GM12892 (cell line): ENCODE measurements at places on chromosomes 5 and 9.

DNA sequence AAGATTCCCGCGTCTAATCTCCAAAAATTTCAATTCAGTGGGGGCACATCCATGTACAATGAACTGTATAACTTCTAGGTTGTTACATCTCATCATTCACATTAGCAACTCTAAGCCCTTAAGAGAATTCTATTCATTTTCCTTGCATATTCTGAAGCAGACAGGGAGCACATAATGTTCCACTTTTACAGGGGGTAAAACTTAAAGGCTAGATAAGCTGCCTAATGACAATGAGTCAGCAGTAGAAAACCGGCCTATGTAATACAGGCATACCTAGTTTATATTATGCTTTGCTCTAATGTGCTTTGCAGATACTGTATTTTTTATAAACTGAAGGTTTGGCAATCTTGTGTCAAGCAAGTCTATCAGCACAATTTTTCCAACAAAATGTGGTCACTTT, 40.4 kb downstream of the PTAR1 start:
- no peak for DNase-seq

GRCh38 chr9:91379426-91379825, 17.7 kb upstream of the AUH start:
- no peak for DNase-seq

GRCh38 chr5:12073426-12073825, 169.2 kb upstream of the CTNND2 start:
- no peak for DNase-seq

- DNase-seq = no peak
These were observed 25.2 kb downstream of the TMEM252 start for GRCh38 chr9:68515326-68516017.

DNA sequence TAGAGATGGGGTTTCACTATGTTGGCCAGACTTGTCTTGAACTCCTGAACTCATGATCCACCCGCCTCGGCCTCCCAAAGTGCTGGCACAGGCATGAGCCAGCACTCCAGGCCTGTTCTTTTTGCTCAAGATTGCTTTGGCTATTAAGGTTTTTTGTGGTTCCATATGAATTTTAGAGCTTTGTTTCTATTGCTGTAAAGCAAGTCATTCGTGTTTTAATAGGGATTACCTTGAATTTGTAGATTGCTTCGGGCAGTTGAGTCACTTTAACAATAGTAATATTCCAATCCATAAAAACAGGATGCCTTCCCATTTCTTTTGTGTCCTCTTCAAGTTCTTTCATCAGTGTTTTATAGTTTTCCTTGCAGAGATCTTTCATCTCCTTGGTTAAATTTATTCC, 22.1 kb downstream of the C6 start:
- no peak for DNase-seq

GRCh38 chr5:133309984-133310621, 258.3 kb downstream of the HSPA4 start:
- DNase-seq = no peak

- DNase-seq = no peak
These were observed 19.8 kb downstream of the EXOSC2 start for GRCh38 chr9:130713286-130713960.

DNA sequence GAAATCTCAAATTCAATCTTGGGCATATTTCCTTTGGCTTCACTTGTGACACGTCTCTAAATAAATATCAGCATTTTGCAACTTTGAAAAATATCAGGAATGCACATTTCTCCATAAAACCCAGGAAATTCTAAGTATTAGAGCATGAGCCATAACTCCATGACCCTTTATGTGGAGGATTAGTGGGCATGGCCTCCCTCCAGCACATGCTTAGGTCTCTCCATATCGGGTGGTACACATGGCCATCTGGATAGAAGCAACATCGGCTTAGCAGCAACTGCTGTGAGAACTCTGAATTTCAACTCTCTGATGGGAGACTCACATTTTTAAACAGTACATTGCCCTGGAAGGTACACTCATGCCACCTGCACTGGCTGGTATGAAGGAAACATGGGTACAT, 73.7 kb upstream of the EGFLAM start:
- no peak for DNase-seq

DNA sequence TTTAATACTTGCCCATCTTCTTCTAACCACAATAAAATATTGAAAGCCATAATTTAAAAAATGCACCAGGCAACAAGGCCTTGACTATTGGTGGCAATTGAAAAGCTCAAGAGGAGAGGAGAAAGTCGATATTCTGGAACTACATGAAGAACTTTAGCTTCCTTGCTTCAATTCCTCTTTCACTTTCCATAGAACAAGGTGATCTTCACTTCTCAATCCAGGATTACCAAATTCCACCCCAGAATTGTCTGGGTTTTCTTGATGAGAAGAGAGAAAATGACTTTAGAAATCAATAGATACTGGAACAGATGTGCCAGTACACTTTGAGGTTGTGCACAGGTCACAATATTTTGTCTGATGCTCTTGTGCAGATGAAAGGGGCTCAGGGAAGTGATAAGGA, 52.2 kb downstream of the PTCD2 start:
- DNase-seq = no peak

DNA sequence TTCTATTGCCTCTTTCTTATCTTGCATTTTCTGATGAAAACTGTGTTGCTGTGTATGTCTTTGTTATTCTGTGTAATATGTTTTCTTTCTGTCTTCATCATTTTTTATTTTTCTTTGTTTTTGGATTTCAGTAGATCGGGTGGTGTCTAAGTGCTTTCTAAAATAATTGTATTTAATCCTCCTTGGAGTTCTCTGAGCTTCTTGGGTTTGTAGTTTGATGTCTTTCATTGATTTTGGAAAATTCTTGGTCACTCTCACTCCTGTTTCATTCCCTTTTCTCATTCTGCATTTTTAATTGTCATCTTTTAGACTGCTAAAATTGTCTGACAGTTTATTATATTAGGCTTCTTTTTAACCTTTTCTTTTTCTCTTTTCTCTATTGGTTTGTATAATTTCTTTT, 560.5 kb downstream of the IRX1 start:
- DNase-seq = no peak

DNA sequence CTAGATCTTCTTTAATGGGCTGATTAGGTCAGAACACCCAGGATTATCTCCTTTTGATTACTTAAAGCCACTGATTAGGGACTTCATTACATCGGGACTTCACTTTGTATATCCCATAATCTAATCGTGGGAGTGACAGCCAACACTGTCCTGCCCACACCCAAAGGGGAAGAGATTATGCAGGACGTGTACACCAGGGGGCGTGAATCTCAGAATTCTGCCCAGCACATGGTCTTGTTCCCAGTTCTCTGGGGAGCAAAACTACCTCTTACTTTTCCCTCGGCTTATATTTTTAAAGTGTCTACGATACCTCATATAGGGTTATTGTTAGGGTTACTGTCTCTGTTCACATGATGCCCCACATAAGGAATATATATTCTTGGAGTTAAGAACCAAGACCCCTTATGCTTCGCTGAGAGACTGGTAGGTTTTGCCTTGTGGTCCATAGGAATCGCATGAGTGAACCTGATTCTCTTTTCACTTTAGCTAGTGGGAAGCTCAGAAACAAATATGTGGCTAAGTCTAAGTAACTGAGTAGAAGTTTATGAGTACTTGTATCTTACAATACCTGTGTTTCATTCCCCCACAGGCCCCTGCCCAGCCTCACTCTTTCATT, 192.7 kb downstream of the GNA14 start:
- no peak for DNase-seq

GRCh38 chr9:87717456-87717855, 8.5 kb upstream of the CTSL start:
- DNase-seq = no peak

- DNase-seq = no peak
These were observed 181.1 kb upstream of the RAD23B start for GRCh38 chr9:107102011-107102410.

GRCh38 chr9:113511856-113512761, 48.6 kb downstream of the RGS3 start:
- peak; percentile 58 for DNase-seq

DNA sequence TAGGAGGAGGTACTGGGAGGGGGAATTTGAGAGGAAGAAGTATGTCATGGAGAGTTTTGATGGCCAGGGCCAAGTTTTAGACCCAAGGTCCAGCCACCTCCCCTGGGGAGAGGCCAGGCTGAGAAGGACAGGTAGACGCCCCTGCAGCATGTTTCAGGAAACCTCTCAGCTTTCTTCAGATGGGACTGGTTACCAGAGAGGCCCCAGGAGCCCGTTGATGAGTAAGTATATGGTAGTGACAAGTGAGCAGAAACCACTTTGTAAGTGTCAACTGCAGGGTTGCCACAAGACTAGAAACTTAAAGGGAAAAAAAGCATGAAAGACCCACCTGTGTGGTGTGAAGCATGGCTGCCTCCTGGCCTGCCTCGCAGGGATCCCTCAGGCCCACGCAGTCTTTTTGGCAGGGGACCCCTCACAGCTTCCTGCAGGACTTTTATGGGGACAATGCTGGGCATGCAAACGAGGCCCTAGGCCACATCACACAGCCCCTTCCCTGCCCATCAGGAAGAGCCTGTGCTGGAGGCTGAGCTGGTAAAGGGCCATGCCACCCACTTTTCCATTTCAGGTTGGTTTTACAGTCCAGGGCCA, 255.9 kb downstream of the FSTL4 start:
- DNase-seq = no peak

GRCh38 chr5:120386981-120387380, 77.1 kb upstream of the PRR16 start:
- no peak for DNase-seq

DNA sequence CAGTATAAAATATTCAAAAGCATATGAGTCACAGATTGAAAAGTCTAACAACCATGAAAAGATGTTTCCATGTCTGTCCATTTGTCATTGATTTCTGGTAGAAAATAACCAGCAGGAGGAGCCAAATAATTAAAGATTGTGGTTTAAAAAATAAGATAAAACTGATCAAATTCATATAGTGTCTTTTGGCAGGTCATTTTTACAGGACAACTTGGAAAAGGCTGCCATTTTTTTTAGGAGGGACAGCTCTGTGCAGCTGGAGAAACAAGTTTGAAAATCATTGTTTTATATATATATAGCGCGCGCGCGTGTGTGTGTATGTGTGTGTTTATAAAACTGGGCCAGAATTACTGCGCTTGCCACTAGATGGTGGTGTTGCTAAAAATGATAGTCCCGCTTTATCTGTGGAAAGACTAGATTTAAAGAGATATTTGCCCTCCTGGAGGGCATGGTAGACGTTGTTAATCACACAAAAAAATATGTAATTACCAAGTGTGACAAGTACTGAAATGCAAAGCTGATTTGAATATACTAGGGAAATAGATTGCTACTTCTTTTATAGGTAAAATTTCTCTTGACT, 1.3 kb upstream of the TRMO start:
- DNase-seq = no peak

- DNase-seq = no peak
These were observed 83.8 kb downstream of the UGCG start for GRCh38 chr9:111980398-111980797.

- no peak for DNase-seq
These were observed 282.4 kb upstream of the ADAMTS16 start for GRCh38 chr5:4857761-4858160.

DNA sequence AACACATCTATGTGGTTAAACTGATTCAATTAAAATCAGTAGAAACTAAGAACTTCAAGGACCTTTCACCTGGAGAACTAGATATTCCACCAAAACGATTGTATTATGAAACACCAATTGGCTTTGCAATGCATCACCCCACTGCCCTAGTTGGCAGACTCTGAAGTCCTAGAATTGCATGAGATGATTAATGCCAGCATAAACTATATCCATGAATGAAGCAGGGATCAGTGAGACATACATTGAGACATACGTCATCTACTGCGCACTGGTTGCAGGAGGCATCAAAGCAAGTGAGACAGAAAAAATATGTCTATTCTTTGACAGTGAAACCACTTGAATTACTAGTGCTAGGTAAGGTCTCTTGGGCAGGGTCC, 9.7 kb upstream of the ZNF354A start:
- DNase-seq = no peak

- no peak for DNase-seq
These were observed 1.4 kb downstream of the ODF2 start for GRCh38 chr9:128457207-128457606.

- no peak for DNase-seq
These were observed 295.0 kb downstream of the PDE4D start for GRCh38 chr5:59598547-59598874.

- DNase-seq = no peak
These were observed 181.9 kb upstream of the TBCA start for GRCh38 chr5:77957931-77958521.

DNA sequence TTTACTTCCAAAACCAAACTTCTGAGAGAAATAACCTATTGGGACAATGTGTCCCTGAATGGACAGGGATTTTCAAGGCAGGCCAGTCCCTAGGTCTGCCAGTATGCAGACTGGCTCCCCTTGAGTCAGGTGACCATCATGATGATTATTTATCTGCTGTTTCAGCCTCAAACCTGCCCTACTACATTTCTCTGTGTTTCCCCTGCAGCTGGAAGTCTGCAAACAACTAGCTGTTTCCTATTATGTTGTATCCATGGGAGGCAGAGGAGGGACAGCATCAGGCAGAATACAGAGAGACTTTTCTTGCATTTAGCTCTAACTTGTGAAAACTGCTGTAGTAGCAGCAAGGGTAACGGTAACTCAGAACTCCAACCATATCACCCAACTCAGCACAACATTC, 36.2 kb upstream of the IFNK start:
- DNase-seq = no peak

GRCh38 chr5:120457839-120458507, 6.1 kb upstream of the PRR16 start:
- DNase-seq = no peak

DNA sequence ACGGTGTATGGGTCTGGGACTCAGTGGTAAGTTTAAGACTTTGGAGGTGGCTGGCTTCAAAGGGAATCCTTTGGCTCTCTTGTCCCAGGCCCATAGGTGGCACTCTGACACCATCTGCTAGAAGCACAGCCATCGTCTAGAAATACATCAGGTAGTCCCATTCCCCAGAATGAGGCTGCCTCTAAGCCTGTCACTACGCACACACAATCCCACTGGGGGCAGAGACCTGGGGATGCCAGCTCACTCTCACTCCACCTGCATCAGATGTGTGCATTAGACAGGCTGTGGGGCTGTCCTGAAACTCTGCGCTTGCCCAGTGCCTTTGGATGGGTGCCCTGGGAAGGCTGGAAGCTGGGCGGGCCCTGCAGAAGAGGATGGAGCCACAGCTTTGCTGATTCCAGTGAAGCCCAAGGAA, 127.5 kb upstream of the PANK3 start:
- DNase-seq = no peak

DNA sequence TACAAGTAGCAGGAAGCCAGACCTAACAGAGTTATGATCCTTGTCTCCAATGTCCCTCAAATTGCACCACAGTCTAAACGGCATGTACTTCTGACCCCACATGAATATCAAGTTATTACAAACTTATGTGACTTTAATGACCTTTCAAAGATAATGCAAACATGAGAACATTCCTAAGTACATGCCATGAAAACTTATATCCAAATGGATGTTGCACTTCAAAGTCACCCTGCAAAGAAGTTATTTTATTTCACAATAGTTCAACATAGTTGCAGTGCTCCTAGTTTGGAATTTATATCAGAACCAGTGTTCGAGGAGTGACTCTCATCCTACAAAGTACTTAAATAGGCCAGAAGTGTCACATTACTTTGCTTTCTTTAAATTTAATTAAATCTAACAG, 41.2 kb upstream of the ITGA1 start:
- DNase-seq = no peak

GRCh38 chr9:108282872-108283271, 572.9 kb downstream of the ACTL7B start:
- DNase-seq = no peak
